Effector memory CD8-positive, alpha-beta T cell (primary cell): ENCODE measurements at places on chromosomes 5 and 9.

DNA sequence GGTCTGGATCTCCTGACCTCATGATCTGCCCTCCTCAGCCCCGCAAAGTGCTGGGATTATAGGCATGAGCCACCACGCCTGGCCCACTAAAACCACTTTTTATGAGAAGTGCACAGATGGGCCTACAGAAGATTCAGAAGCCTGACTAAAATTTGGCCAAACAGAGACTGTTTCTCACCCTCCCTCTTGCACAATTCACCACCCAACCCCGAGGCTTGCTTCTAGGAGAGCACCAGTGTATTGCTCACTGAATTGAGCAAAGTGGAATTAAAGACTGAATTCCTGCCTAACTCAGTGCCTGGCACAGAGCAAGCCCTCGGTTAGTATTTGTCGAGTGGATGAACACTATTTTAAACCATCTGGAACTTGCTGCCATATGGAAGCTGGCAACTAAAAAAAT, 3.4 kb upstream of the DCTN4 start:
- DNase-seq, result no peak

DNA sequence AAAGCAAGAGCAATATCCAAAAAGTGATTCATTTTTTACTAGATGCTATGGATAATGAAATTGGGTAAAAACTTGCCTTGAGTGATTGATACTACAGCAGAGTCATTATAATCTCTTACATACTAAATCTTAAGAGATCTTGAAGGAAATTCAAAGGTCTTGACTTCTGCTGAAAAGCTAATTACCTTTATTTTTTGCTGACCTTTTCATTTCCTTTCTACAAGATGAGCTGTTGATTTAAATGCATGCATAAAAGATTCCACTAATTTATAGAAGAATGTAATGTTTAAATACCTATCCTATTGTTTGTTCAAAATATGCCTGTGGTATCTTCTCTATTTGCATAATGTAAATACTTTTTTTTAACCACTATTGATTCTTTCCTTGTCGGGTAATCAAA, 27.2 kb downstream of the RORB start:
- no peak for DNase-seq

DNA sequence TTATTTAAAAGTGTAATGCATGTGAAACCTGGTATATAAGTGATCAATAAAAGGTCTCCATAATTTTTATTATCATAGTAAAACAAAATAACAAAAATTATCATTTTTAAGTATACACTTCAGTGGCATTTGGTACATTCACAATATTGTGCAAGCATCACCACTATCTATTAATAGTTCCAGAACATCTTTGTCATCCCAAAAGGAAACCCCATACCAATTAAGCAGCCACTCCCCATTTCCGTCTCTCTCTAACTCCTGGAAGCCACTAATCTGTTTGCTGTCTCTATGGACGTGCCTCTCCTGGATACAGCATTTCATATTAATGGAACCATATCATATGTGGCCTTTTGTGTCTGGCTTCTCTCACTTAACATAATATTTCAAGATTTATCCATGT, 7.6 kb downstream of the OLFML2A start:
- no peak for DNase-seq

DNA sequence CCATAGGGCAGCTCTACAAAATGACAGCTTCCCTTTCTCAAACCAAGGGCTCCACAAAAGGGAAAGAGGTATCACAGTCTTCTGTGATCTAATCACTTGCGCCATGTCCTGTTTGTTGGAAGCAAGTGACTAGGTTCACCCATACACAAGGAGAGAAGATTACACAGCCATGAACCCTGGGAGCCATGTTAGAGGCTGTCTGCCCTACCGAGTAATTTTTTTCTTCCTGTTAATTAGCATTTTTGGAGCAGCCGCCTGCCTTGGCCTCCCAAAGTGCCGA, 33.2 kb upstream of the GOLPH3 start:
- no peak for DNase-seq

- DNase-seq, result no peak
These were observed 208.5 kb downstream of the PARP8 start for GRCh38 chr5:50875002-50875344.

DNA sequence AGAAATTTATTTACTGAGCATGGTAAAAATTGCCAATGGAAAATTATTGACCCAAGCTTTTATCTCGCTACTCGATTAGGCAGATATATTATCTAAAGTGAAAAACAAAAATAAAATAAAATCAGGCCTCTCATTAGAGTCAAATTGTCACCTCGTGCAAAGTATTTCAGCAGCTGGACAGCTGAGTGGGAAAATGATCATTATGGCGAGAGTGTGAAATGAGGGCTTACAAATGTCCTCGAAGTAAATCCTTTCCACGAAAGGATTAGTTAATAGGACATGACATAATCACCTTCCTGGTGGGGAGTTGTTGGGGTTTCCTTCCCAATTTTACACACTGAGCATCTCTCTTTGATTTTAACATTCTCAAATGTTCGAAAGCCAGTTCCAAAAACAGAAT, 5.4 kb upstream of the DPYSL3 start:
- no peak for DNase-seq

GRCh38 chr5:167877114-167877722, 414.2 kb upstream of the WWC1 start:
- DNase-seq, result no peak

DNA sequence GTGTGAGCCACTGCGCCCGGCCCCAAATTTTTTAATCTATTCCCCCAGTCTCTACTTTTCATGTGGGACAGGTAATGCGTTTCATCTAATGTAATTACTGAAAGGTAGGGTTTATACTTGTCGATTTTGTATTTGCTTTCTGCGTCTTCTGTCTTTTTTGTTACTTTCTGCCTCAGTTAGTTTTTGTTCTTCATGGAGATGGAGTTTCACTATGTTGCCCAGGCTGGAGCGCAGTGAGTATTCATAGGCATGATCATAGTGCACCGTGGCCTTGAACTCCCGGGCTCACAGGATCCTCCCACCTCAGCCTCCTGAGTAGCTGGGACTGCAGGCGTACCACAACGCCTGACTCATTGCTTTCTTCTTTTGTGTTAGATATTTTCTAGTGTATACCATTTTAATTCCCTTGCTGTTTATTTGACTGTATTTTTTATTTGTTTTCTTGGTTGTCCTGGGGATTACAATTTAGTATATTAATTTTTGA, 23.4 kb downstream of the EHMT1 start:
- no peak for DNase-seq

DNA sequence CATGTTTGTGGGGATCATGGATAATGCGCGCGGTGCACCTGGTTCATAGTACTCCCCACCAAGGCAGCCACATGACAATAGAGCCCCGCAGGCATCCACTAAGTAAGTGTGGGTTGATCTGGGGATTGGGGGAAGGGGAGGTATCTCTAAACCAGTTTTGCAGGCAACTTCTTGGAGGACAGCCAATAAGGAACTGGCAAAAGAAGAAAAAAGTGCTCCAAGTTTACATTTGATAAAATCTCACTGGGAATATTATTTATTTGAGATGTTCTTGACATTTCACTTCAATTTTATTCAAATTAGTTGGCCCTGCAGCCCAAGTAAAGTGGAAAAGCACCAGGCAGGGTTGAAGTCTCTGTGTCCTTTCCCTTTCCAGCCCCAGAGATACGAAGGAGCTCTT, 8.5 kb downstream of the FBP1 start:
- no peak for DNase-seq

DNA sequence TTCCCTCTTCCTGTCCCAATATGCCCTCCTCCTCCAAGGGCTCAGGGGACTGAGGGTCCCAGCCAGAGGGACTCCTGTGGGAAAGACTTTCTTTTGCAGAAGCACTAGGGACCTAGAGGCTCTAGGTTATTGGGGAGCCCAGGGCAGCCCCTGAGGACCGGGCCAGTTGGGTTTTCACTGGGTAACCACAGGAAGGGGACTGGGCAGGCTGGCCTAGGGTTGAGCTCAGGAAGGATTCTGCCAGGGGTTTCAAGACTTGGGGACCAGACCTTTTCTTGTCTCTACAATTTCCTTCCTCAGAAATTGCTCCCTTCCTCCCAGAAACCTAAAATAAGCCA, 24.4 kb upstream of the HMCN2 start:
- no peak for DNase-seq

DNA sequence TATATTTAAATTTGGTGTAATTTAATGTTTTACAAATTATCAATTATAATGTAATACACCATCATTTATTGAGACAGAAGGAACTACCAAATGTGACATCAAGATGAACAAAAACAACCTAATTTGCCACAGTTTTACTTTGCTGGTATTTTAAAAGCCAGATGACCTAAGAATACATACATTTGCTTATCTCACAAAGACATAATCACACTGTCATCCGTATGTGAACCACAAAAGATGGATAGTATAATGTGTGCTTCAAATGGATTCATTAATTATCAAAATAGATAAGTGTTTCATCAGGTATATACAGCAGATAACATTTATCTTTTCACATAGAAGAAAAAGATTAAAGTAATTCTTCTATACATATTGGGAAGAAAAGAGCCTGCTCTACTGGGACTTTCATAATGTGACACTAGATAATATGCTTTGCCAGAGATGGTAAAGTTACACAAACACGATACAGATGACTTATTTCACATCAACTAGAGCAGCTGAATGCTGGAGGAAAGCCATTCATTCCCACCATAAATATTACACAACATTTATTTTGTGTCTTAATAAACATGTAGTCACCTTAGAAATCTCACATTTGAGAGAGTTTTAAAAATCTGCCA, 278.5 kb downstream of the ISL1 start:
- no peak for DNase-seq

DNA sequence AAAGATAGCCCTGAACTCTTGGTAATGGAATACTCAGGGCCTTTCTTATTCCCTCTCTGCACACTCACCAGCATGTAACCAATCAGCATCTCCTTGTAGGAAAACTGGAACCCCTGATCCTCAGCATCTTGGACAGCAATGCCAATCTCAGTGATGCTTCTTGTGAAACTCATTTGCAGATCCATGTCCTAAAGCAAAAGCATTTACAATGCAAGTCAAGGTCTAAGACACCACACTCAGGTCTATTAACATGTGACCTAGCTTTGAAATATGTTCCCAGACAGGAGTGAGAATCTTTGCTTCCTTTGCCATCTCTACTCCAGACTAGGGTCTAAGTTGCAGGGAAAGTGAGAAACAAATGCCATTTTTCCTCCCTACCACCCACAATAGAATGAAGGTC, 38.2 kb downstream of the MROH2B start:
- no peak for DNase-seq

DNA sequence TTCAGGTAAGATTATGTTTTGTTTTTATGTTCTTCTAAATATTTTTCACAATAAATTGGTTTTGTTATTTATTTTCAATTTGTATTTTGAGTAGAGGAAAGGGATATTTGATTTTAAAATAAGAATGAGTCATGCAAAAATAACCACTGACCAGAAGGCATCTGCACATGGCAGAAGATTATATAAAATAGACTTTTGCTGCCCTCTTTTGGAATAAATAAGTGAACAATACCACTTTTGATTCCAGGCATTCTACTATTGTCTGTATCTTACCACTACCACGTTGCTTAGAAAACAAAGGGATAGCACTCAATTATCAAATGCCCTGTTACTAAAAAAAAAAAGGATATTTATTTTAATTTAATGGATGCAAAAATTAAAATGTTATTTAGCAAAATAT, 227.3 kb upstream of the ITGA1 start:
- no peak for DNase-seq

GRCh38 chr5:32505756-32506155, 61.2 kb upstream of the ZFR start:
- DNase-seq, result no peak

DNA sequence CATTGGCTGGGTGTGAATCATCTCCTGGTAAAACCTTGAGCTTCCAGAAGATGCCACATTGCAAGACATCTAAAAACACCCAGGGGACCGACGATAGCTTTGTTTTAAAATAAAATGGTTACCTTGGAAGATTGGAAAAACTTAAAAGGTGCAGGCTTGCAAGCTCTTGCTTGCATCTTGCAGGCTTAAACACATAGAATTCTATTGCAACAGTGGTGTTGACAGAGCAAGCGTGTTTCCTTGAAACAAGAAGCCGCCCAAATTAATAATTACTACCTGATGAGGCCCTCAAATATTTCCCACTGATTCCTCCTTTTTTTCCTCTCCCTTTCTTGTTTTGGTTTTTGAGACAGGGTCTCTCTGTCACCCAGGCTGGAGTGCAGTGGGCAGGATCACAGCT, 137.1 kb upstream of the BASP1 start:
- no peak for DNase-seq

GRCh38 chr9:136512651-136513071, 29.8 kb upstream of the SEC16A start:
- no peak for DNase-seq

- DNase-seq, result no peak
These were observed 371.9 kb downstream of the CETN3 start for GRCh38 chr5:90037646-90038045.

GRCh38 chr5:107980923-107981692, 310.4 kb upstream of the EFNA5 start:
- DNase-seq, result no peak

GRCh38 chr9:122986010-122986409, 45.2 kb downstream of the RABGAP1 start:
- no peak for DNase-seq

DNA sequence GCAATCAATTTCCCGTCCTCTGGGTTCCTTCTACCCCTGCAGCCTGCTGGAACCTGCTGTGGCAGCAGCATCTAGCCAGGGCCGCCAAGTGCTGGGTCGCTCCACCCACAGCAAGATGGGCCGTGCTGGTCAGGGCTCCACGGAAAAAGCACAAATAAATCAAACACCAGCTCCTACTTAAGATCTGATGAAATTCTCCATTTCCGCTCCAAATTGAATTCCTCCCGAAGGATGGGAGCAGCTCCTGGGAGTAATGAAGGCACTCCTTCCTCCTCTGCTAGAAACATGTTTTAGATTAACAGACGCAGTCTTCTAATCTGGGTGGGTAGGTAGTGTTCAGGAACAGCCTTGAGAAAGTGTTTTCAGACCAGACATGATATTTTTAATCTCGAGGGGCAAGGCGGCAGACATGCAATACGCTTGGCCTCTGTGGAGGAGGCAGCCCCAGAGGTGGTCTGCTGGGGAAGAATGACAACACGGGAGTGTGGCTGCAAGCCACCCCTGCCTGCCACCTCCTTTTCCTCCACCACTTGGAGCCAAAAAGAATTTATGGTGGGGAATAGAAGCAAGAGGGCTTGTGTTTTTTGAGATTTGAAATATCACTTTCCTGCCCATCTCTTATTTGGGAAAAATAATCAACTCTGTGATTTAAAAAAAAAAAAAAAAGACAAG, 194.1 kb downstream of the AOPEP start:
- DNase-seq, result no peak

- DNase-seq, result no peak
These were observed 59.9 kb downstream of the HOMER1 start for GRCh38 chr5:79454043-79454442.

GRCh38 chr9:8158574-8158973, 359.0 kb upstream of the DMAC1 start:
- DNase-seq, result no peak

- DNase-seq, result no peak
These were observed 31.0 kb downstream of the GADD45G start for GRCh38 chr9:89635816-89636215.

GRCh38 chr9:116482740-116483139, 204.4 kb upstream of the TRIM32 start:
- no peak for DNase-seq
